ENCODE measurements at places on chromosomes 5 and 9.

DNA sequence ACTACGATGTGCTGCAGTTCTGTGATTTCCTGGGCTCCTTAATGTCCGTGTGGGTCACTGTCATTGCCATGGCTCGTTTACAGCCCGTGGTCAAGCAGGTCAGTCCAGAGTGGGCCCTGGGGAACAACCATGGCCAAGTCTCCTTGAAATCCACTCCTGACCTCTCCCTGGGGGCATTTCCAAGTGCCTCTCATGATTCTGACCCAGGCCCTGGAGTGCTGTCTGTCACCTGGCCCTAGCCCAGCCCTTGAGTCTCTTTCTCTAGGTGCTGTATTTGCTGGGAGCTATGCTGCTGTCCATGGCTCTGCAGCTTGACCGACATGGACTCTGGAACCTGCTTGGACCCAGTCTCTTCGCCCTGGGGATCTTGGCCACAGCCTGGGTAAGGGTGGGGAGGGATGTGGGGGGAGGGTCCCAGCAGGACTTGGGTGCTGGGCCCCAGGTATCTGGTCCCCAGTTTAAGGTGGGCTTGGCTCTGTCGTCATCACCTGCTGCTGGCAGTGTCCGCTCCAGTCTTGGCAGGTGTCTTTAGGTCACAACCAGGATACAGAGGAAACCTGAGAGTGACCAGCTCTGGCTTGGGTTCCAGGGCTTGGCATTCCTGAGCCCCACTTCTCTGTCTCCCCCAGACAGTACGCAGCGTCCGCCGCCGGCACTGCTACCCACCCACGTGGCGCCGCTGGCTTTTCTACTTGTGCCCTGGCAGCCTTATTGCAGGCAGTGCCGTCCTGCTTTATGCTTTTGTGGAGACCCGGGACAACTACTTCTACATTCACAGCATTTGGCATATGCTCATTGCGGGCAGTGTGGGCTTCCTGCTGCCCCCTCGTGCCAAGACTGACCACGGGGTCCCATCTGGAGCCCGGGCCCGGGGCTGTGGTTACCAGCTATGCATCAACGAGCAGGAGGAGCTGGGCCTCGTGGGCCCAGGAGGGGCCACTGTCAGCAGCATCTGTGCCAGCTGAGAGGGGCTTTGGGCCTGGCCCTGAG lies 17.0 kb downstream of the OR13J1 start:
- no peak for DNase-seq

DNA sequence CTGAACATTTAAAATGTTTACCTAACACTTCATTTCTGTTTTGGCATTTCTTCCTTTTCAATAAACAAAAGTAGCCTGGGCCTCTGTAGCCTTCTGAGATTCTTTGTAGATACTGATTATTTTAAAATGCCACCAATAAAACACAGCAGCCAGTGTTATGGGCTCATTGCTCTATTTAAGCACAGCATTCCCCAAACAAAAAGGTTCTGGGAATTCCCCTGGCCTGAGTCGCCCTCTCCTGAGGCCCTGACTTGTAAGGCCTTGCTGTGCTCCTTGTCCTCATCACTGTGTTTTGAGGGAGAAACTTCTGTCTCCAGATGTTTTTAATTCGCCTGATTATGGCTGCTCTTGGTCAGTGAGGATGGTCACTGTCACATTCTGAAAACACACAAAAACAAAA lies 33.0 kb upstream of the CTXN3 start:
- no peak for DNase-seq

GRCh38 chr9:84169240-84169639 lies 171.3 kb downstream of the SLC28A3 start:
- no peak for DNase-seq

- DNase-seq: no peak
These were observed 12.7 kb upstream of the SLC25A48 start for GRCh38 chr5:135821802-135822201.

DNA sequence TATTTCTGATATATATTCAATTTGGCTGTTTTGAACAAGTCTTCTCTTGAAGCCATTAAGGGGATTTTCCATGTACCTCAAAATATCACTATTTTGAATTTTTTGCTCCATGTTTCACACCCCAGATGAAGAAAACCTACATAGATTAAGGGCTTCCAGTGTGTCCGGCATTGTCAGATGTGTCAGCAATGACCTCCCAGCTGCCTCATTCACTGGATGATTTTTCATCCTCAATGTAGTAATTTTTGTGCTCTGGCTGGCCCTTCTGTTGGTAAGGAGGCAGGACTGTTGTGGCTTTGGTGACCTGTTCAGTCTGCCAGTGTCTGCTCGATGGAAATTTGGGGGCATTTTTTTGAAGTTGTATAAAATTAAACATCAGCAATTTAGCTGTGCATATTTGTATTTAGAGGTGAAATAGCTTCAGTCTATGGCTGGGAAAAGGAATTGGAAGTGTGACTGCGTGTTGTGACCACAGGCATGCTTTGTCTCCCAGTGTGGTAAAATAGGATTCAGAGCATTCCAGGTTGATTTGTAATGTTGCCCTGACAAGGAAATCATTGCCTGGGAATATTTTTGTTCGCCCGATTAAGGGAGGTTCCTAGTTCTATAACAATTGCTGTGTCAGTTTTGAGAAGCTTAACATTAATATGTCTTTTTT lies 312.4 kb downstream of the ARHGEF28 start:
- DNase-seq: no peak

GRCh38 chr9:19410594-19410993 lies 1.8 kb downstream of the ACER2 start:
- DNase-seq: no peak

- no peak for DNase-seq
These were observed 46.3 kb upstream of the NR3C1 start for GRCh38 chr5:143449772-143450171.

- no peak for DNase-seq
These were observed 62.7 kb upstream of the PCA3 start for GRCh38 chr9:76701441-76702039.

DNA sequence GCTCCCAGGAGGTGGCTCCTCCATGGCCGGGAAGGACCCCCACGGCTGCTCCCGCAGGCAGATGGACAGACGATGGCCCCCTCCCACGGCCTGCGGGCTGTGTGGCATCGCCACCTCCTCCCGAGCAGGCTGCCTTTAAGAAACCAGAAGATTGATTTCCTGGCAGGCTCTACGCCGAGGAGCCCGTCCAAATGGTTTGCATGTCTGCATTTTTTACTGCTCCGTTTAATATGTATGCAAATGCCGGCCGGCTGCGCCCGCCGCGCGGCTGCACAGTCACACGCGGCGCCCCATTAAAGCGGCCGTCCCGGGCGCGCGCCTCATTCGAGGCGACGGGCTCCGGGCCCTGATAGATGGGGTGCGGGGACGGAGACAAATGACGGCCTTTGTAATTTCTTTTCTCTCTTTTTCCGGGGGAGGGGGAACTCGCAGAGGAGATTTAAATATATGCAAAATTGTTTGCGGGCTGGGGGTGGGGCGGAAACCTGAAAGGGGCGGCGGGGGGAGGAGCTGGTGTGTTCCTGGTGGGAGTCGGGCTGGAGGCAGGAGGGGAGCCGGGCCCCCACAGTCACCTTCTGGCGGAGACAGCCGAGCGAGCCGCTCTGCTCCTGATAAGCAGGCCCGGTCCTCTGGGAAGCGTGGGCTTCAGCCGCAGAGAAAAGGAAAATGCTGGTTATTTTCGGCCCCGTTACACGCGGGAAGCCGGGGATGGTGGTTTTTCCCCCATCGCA lies 158.7 kb upstream of the IER5L start:
- no peak for DNase-seq

DNA sequence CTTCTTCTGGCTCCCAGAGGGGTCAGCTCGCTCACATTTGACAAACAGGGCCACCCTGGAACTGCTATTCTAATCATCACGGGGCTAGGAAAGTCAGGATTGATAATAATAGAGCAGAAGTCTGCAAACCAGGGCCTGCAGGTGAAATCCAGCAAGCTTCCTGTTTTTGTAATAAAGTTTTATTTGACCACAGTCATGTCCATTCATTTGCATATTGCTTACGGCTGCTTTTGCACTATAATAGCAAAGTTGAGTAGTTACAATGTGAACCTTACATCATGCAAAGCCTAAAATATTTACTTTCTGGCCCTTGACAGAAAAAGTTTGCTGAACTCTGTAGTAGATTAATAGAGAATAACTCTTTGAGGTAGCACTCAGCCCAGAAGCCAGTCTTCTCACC lies 63.2 kb upstream of the CTXN3 start:
- DNase-seq: no peak

- DNase-seq: no peak
These were observed 40.8 kb upstream of the SPATA31C2 start for GRCh38 chr9:88179062-88179521.

- no peak for DNase-seq
These were observed 57.3 kb downstream of the DAPK1 start for GRCh38 chr9:87554976-87555375.

GRCh38 chr9:125461636-125462190 lies 200.1 kb downstream of the GAPVD1 start:
- no peak for DNase-seq

DNA sequence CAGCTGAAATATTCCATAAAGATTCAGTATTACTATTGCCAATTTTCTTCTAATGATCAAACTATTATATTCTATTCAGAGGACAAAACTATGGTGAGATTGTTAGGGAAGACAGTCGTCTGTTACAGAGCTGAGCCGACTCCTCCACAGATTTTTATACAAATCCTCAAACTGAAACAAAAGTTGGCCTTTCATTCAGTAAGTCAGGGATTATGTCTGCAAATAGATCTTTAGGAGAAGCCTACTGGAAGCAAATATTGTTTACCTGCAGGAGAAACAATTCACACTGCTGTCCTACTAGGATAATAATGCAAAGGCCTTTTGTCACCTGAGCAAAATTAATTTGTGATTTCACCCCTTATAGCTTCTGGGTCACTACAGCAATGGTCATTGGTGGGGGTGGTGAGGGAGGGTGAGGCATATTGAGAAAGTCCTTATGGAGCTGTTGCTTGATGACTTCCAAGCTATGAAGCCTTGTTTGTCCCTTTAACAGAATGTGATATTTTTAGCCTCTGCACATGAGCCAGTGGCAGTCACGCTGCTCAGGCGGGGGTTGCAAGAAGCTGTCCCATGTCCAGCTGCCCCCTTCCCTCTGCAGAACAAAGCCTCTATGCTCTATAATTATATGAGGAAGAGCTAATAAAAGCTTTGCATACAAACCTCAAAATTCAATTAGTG lies 200.5 kb upstream of the KLF9 start:
- no peak for DNase-seq

DNA sequence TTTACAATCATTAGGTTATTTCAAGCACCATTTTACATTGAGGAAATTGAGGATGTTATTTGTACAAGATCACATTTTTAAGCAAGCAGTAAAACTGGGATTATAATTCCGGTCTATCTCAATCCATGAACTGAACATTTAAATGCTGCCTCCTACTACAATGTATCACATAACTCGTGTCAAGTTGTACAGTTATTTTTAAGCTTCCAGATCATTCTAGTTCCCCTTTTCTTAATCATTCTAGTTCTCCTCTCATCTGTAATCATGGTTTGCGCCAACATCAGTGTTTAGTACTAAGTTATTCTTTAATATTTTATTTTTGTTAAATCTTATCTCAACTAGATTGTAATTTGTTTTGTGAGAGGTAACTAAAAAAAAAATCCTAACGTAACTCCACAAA lies 2.4 kb upstream of the UHRF2 start:
- DNase-seq: no peak

DNA sequence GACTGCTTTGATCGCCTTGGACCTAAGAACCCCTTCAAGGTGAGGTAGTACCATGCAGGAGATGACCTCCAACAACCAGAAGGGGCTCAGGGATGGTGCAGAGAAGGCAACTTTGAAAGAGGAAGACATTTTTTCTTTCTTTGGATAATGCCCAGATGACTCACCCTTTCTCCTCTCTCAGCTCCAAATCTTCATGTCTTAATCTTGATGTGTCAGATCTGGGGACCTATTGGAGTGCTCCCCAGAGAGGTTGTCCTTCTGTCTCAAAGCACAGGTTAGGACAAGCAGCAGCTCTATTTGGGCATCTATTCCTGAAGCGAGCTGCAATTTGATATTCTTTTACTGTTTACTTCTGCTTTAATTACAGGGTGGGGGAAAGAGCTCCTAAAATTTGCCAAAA lies 229.9 kb upstream of the MAP3K1 start:
- no peak for DNase-seq

DNA sequence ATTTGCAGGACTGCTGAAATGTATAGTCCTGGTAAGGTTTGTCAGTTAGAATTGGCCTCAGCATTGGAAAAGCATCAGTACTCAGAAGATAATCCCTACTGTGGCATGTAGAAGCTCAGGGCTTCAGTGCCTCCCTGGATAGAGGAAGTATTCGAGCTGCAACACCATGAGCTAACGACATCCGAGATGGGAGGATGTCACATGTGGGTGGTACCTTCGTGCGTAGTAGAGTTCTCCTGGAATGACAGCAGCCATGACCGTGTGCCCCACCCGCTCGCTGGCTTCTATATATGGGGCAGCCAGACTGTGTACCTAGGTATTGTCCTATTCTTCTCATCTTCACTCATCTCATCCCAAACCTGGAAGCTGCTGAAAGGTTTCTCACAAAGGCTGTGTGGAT lies 345.8 kb upstream of the KLF9 start:
- no peak for DNase-seq

DNA sequence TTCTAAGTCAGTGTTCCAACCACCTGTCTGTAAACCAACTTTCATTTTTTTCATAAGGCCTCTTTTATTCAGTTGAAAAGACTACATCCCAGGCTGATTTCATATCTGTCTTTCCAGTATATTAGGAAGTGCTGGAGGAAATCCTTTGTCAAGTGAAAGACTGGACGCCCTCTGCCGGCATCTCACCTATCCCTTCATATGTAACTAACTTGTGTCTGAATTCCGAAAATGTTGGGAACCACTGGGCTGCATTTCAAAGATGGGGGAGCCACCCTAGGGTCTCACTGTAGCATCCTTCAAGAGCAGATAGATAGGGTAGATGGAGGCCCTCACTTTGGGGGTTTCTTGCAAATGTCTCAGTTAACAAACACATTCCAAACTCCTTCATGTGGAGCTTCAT lies 569.8 kb downstream of the CTNND2 start:
- DNase-seq: no peak
